ENCODE measurements at places on chromosomes 7 and 10.

GRCh38 chr10:60899266-60899665 lies 44.7 kb downstream of the RHOBTB1 start:
- no peak for DNase-seq

DNA sequence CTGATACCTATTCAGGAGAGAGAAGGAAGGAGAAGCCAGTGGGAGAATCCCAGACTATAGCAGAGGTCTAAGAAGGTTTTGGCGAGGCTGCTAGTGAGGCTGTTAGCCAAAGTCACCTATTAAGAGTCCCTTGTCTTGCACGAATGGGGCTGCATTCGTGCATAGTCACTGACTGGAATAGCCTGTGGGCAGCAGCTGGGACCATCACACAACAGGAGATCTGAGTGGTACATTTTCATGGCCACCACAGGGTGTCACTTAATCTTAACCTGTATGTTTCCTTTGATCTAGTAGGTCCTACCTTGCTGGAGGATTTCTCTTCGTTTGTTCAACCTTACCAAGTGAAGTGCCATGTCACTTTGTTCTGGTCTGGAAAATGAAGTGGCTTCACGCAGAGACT lies 319.9 kb downstream of the BMPER start:
- DNase-seq: no peak

DNA sequence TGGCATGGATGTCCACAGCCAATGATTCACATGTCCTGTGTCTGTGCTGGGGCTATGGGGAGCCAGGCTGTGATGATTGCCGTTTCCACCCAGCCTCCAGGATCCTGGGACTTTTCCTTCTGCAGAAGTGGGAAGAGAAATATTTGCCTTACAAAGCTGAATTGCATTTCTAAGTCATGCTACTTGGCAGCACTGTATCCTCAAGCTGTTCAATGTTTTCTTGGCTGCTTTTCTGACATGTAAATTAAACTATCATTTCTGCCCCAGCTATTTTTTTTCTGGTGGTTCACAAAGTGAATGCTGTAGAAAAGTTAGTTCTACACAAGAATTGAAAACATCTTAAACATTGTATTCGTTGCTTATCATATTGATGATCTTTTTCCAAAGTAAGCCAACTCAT lies 51.9 kb upstream of the TCERG1L start:
- no peak for DNase-seq

DNA sequence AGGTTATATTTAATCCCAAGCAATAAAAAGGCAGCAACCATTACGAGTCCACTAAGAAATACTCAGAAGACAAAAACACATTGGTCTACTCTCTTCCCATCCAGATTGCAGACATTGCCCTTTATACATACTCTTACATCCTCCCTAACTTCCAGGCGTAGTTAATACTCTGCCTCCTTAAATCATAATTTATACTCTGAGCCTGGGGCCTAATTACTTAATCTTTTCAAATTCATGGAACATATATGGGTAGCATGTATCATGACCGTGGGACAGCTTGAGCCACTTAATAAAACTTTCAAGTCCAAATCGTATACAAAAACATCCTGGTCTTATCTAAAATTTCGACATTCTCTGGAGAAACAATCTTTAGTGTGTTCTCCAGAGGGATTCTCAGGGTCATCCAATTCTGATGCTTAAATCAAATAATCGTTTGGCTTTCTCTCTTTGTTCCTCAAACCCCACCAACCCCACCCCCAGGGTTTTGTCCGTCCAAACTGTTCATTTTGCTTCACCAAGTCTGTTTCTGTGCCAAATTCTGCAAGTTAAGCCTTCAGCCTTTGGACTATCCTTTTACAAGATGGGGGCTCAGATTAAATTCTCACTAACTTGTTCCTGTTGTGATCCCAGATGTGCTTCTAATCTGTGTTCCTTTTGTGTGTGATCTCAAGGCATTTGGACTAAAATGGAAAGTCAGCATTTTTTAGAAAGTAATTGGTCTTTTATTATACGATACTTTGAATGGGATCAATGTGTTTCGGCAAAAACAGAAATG lies 86.4 kb downstream of the ADAM12 start:
- no peak for DNase-seq

- no peak for DNase-seq
Observed at GRCh38 chr7:120743128-120743527, 114.8 kb downstream of the TSPAN12 start.

DNA sequence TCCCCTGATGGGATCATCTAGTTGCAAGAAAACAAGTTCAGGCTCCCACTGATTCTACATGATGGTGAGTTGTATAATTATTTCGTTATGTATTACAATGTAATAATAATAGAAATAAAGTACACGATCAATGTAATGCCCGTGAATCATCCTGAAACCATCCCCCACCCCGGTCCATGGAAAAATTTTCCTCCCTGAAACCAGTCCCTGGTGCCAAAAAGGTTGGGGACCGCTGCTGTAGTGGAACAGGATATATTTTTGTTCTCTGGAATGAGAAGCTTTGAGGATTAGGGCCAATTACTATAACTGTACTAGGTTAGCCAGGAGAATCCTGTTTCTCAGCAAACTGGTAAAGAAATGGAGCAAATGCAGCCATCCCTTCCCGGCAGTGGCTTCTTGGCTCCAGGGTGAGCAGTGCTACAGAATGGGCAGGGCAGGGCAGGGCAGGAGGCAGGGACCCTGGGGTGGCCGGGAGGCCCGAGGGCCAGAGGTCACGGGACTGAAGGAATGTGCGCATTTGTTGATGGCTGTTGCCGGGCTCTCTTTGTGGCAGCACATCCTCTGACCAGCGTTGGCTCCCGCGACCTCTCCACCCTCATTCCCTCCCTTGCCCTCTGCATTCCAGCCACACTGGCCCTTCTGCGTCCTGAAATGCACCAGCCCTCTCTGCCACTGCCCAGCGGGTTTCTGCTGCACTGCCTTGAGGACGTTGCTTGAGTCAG lies 162.3 kb upstream of the NPS start:
- no peak for DNase-seq

- no peak for DNase-seq
Observed at GRCh38 chr7:132494474-132494873, 81.8 kb downstream of the PLXNA4 start.

GRCh38 chr10:62742536-62743061 lies 61.9 kb upstream of the ADO start:
- no peak for DNase-seq

GRCh38 chr7:5552123-5552522 lies 128.5 kb upstream of the TNRC18 start:
- DNase-seq: no peak

- no peak for DNase-seq
Observed at GRCh38 chr7:112868609-112869008, 78.4 kb upstream of the TMEM168 start.

DNA sequence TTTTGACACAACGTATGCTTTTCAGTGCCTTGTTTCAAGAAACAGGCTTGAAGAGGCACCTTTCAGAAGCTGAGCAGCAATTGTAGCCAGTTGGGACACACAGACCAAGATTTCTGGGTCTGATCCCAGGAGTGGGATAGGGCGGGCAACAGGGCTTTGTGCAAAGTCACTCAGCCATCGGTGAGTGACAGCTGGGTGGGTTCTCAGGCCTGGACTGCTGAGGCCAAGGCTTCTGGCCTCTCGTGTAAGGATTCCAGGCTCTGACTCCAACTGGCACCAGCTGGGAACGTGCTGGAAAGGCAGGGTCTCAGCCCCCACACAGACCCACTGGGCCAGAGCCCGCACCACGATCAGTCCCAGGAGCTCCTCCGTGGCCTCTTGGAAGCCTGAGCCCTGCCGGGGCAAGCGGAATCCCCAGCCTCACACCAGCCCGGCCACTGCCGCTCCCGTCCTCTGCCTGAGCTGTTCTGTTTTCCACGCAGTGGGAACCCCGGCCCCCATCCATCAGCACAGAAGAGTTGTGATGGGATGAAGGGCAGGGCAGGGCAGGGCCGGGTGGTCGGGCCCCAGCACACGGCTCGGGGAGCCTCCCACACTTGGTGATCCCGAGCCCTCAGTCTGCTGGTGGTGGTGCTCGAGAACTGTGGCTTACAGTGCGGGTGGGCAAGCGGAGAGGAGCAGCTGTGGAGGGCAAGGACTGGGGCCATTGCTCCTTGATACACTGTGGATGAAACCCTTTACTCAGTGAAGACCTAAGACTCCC lies 46.8 kb downstream of the VIPR2 start:
- no peak for DNase-seq

DNA sequence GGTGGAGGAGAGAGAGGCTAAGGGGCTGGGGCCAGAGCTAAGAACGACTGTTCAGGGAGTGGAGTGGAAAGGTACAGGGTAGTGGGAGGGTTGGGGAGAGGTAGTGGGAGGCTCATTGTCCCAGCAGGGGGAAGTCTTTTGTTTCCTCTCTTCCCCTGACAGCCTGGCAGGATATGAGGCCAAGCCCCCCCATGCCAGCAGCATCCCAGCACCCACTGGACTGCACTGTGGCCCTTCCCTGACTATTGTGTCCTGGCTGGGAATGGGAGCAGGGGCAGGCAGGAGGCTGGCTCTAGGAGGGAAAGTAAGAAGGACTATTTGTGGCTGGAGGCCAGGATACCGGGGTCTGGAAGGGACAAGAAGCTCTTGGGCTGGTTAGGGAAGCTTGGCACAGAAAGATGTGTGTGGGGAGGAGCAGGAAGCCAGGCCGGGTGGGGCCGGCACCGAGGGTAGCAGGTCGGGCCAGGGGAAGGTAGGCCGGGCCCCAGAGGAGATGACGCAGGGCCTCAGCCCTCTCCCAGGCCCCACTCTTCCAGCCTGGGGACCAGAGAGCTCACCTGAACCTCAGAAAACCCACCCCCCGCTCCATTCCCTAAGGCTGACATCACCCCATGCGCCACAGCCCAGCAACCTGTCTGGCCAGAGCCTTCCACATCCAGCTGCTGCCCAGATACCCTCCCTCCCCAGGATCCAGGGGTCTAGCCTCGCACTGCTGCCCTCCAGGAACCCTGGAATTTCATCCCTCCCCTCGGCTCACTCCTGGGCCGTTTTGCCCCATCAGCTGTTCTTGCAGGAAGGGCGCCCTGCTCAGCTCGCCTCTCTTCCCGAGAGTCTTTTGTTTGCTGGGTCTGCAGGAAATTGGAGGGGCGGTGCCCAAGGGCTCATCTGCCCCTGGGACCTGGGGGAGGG lies 8.8 kb upstream of the EPHB4 start:
- DNase-seq: peak; percentile 63

DNA sequence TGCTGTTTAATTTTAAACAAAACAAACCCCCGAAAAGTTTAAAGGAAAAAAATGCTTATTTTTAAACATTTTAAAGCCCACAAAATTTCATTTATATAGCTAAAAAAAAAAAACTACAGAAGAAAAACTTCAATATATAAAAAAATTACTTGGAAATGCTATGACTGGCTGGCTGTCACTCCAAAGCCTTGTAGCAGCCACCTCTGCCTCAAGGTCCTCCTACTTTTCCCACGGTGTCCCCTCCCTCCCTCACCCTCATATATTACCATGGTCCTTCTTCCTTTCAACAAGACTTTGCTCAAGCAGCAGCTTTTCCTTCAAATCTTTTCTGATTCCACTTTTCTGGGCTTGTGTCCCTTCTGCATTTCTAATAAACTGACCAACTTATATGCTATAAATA lies 122.0 kb downstream of the TPK1 start:
- no peak for DNase-seq

DNA sequence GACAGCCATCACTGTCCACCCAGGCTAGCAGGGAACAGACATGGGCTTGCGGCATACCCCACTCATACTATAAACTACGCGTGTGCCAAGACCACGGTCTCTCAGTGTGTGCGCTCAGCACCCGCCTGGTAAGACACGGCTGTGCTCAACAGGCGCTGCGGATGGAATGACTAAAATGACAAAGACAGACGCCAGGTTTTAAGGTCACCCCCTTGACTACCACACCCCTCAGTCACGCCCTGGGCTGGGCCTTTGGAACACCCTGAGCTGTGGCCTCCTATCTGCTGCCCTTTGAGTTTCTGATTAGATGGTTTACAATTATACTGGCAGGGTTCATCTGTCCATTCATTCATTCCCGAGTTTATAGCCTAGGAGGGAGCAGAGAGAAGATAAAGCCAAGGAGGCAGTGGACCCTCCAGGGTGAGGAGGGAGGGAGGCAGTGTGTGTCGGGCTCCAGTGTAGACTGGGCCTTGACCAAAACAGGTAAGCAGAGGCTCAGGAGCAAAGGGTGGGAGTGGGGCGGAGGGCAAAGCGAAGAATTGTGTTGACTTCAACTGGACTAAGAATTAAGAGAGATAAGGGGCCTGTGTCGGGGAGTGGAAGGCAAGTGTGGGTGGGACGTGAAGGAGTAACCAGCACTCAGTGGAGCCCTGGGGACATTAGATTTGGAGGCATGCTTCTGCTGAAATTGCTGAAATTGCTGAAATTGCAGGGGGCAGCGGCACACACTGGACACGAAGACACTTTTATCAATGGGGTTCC lies 35.0 kb downstream of the TNS3 start:
- DNase-seq: no peak

DNA sequence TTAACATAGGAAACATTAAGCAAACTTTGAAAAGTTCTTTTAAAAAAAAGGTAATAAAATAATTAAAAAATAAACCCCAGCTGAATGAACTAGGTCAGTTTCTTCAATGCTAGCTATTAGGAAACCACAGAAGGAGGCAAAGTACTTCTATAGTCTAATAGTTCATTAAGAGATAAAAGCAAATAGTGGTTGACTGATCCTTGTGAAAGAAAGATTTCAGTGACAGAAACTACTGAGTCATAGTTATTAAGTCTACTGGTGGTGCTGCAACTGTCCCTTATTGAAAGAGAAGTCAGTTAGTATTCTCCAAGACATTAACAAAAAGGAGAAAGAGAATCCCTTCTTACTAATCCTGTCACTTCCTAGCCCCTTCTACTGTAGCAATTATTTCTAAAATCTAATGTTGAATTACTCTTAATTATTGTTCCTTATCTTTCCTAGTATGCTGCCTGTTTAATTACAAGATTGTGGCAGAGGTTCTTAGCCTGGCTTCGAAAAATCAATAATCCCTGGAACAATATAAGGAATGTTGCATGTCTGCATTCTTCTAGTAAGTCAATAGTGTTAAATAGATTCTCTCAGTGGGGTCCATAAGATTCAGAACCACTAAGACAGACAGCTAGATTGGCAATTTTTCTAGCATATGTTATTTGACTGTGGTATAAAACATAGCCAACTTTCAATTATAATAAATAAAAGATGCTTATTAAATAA lies 18.2 kb downstream of the TCTN3 start:
- DNase-seq: no peak

GRCh38 chr10:86070278-86070677 lies 296.3 kb downstream of the GRID1 start:
- DNase-seq: no peak

DNA sequence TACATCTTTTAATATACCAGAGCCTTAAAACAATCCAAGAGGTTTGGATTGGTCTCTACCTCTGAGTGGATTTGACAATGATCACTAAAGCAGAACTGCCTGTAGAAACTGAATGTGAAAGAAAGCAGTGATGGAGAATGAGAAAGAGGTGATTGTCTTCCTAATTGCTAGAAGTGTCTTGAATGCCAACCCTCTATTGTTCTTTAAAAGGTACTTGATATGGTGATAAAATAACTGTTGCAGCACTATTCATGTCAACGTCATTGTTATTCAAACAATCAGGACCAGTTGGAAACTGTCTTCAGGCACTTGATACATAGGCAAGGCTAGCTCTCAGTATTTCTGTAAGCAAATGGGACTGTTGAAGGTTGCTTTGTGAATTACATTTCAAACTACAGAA lies 47.9 kb upstream of the ITPRID1 start:
- DNase-seq: no peak

Measured in right forelimb (tissue), 1 donor.